ENCODE measurements at places on chromosomes 12 and 14.

DNA sequence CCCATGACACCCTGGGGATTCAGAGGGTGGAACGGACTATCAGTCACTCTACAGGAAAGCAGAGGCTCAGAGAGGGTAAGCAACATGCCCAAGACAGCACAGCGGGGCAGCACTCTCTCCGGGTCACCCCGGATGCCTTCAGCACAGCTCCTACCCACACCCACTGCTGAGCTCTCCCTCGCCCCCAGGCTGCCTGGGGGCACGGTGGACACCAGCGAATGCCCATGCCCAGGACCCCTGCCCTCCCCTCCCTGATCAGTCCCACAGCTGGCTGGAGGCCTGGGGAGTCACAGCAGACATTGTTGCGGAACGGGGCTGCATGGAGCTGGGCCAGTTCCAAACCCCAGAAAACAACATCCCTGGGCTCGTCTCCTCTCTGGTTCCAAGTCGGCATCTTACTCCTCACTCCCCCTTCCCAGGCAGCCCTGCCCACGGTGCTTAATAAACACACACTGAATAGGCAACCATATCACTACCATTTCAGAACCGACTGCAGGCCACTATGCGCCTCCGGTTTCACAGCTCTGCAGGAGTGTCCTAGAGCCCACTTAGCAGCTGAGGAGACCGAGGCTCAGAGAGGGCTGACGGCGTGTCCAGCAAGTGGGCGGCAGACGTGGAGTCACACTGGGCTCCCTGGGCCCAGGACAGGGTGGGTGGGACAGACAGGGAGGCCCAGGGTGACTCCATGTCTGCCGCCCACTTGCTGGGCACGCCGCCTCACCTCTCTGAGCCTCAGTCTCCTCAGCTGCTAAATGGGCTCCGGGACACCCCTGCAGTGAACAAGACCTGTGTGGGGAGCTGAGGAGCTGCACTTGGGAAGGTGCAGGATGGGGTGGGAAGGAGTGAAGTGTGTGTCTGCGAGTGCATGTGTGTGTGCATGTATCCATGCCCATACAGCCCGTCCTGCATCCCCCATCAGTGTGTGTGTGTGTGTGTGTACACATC lies 27.0 kb downstream of the CCDC85C start:
- DNase-seq = no peak

DNA sequence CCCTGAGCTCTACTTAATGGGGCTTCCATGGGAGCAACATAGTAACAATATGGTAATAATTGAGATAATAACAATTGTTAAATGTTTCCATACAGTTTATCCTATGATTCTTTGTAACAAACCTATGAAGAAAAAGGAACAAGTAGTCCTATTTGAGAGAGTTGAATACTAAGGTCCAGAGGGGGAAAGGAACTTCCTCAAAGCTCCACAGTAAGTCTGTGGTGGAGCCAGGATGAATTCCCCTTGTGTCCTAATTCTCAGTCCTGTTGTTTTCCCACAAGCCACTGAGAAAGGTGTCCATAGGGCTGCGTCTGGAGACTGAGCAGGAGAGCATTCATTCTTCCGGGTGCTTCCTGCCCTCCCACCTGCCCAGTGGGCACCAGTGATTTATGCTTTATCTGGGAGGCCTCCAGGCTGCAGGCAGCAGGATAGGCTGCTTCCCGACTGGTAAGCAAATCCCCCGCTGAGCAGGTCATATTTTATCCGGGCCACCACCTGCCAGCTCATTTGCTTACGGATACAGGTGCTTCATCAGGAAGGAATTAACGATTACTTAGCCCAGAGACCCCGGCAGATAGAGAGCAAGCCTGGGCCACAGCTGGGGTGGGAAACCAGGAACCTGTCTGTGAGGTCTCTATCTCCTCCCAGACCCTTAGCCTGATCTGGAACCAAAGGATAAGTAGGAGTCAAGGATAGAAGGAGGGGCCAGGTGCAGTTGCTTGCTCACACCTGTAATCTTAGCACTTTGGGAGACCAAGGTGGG lies 33.9 kb upstream of the FAM222A start:
- DNase-seq = no peak

DNA sequence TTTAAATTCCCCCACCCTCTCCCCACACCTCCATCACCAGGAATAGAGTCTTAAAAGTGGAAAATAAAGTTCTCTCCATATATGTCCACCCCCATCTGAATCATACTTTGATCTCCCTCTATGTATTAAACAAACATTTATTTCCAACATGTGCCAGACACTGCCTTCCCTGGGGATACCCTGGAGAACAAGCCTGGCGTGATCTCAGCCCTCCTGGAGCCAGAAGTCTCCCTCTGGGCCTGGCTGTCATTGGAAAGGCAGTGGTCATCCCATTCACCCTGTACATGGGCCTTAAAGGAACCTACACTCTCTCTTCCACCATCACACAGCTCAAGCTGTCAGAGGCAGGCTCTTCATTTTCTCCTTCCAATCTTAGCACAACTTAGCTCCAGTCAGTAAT lies 143.6 kb downstream of the EMP1 start:
- DNase-seq = no peak

GRCh38 chr12:46246021-46246700 lies 22.7 kb downstream of the SLC38A1 start:
- DNase-seq = no peak

DNA sequence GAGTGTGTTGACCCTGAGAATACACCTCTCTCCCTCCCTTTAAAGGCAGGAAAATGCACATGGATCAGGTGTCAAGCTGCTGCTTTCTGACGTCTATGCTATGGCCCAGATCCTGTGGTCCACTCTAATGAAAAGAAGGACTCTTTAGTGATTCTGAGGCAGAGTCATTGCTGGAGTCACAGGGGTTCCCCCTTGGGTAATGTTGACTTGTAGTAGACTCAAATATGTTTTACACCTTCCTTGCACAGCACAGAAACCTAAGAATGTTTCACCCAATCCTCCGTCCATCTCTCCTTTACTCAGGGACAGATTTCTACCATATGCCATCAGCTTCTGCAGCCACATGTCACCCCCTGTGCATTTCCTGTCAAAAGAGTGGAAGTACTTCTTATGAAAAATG lies 525.4 kb downstream of the TMEM121 start:
- no peak for DNase-seq

GRCh38 chr14:74313601-74314000 lies 10.9 kb upstream of the ABCD4 start:
- DNase-seq = no peak

DNA sequence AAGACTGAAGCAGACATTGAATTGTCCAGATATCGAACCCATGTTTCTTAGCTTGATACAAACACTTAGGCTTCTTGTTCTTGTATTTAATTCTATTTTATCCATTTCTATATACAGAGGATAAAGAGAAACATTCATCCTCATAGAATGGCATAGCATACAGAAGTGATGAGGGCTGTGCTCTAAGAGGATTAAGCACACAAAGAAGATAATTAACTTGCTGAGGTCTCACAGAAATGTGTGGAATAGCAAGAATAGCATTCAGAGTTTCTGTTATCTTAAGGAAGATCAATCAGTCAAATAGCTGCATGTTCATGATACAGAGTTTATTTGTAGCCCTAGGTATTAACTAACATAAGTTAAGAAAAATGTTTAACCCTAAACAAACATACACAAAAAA lies 27.3 kb upstream of the STRAP start:
- DNase-seq = no peak

DNA sequence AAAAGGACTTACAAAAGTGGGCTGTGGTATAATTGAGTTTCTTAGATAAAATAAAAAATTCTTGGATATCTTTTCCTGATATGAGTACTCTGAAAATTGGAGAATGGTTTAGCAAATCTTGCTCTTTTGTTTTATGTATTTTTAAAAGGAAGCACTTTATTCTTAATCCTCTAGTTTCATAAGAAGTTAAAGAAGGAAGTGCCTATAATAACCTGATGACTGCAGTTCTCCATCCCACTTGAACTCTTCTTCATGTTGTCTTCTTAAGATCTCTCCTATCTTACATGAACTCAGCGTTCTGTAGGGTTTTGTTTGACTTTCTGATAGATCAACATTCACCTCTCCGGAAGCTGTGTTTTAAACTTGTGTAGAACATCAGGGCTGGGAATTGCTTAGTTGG lies 271.0 kb downstream of the ERC1 start:
- no peak for DNase-seq

- no peak for DNase-seq
Measured at GRCh38 chr14:91245029-91245428, 525 bp upstream of the GPR68 start.

DNA sequence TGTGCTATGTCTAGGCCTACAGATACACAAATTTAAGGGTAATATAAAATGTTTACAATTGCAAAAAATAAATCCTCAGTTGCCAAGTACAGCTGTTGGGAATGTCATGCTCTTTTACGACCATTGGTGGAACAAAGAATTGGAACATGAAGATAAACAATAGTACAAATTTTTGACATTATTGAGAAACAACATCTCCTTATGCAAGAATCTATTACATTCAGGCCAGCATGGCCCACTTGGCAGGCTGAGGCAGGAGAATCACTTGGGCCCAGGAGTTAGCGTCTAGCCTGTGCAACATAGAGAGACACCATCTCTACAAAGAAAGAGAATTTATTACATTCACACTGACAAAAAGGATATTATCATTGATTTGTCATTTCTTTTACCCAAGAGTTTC lies 135.9 kb upstream of the NTF3 start:
- DNase-seq = no peak

DNA sequence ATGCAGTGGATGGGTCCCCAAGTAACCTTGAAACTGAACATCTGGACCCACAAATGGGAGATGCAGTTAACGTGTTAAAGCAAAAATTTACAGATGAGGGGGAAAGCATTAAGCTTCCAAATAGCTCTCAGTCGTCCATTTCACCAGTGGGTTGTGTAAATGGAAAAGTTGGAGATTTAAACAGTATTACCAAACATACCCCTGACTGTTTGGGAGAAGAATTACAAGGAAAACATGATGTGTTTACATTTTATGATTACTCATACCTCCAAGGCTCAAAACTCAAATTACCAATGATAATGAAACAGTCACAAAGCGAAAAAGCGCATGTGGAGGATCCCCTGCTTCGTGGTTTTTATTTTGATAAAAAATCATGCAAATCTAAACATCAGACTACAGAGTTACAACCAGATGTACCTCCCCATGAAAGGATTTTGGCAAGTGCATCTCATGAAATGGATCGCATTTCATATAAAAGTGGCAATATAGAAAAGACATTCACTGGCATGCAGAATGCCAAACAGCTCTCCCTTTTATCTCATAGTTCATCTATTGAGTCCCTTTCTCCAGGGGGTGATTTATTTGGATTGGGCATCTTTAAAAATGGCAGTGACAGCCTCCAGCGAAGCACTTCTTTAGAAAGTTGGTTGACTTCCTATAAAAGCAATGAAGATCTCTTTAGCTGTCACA lies 116.6 kb upstream of the NPAS3 start:
- no peak for DNase-seq

DNA sequence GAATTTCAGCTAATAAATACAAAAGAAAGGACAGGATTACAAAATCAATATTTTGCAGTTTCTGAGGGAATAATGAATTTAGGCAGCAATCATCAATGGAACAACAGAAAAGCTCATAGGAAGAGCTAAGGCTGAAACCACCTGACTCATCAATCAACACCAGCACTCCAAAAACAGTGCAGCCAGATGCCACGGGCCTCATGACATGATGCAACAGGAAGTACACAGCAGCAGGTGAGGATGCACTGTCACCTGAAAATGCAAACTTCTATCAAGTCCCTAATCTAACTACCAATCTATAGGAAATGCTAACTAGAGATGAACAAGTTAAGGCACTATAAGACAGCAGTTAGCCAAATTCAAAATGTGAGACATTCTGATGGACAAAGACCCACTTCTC lies 21.7 kb downstream of the GNS start:
- no peak for DNase-seq

DNA sequence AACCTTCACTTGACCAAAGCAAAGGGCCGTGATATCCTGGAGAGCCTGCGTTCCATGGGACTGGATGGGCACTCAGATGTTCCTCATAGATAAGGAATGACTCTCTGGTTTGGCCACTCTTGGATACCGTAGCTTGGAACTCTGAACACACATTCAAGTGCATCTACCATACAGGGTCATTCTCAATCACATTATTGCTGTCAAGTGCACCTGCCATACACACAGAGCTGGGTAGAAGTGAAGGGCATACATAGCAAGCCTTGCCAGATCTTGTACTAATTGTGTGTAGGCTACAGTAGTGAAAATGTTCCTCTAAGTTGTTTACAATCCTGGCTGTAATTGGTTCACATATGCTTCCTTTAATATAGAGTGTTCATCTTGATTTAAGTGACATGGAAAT lies 58.3 kb downstream of the PELI2 start:
- no peak for DNase-seq

GRCh38 chr12:63855299-63855698 lies 10.8 kb downstream of the SRGAP1 start:
- DNase-seq = no peak

GRCh38 chr12:71536939-71537622 lies 97.5 kb downstream of the LGR5 start:
- DNase-seq = no peak

DNA sequence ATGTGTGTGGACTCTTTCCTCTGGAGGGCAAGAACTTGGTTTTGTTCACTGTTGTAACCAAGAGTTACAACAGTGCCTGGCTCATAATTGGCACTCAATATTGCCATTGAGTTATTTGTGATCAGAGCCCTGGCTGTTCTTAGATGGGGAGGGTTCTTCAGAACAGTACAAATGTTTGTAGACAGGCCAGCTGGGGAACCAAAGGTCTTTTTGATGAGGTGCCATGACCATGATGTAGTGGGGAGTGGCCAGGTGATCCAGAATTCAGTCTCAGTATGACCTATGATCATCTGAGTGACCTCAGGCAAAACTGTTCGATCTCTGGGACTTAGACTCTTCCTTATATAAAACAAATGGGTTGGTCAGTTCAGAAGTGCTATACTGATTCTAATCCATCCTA lies 3.3 kb upstream of the PRKAB1 start:
- DNase-seq = no peak

DNA sequence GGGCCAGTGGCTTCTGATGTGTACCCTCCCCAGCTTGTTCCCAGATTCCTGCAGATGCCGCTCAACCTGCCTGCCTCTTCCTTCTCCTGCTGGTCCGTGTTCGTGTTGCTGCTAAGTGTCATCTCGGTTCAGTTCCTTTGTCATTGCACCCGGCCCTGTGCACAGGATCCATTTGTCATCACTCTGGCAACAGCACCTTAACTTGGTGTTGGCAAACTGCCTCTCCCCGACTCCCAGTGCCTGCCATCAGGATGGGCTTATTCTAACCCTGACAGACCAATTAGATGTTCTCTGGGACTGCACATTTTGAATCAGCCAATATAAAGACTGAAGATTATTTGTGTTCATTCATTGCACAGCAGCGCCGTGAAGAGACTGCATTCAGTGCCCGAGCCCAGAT lies 73.3 kb downstream of the CCDC92 start:
- no peak for DNase-seq

GRCh38 chr14:50063876-50064420 lies 52.4 kb downstream of the VCPKMT start:
- no peak for DNase-seq

GRCh38 chr14:89015016-89015415 lies 190.6 kb downstream of the TTC8 start:
- DNase-seq = no peak

DNA sequence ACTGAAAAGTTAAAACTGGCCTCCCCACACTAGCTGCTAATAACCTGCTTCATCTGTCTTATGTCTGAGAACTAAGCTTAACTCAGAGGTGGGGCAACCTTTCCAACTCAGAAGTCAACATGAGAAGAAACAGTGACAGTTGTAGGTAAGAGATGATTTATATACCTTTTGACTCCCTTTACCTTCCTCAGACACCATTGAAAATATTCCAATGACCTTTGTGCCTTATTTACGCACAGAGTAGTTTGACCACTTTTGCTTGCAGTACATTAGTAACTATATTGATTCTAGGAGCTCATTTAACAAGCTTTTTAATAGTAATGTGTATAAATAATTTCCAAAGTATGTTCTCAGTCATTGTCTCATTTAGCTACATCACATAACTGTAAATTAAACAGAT lies 77.6 kb downstream of the ALX1 start:
- no peak for DNase-seq

Data from osteocyte (in vitro differentiated cells).